Aorta (tissue), 5 donors: ENCODE measurements at places on chromosomes 5 and 9. TPM values are rescaled to one million over a fixed set of nuclear protein-coding genes. Genes with fewer than 3 reads are reported as not detected.
A peak's percentile ranks its signal among the peaks of the same experiment; 100 is the strongest.

Gene CD180
- 3.0 TPM for total RNA-seq

Gene CDK9
- 103 TPM for total RNA-seq

Gene ECSCR
- 33.2 TPM for total RNA-seq

Gene CPEB4
- 80.1 TPM for total RNA-seq

Gene RELL2
- 1.5 TPM for total RNA-seq

Gene TPPP
- 9.8 TPM for total RNA-seq

- H3K4me3 ChIP-seq: no peak overlapping the region
- no peaks in the 10 kb centered on the region for H3K4me1 ChIP-seq
- no peak overlapping the region for H3K27ac ChIP-seq
- no peaks in the 10 kb centered on the region for H3K36me3 ChIP-seq
- no peak for DNase-seq
Measured at GRCh38 chr5:12624776-12625560, 720.7 kb upstream of the CTNND2 start.

DNA sequence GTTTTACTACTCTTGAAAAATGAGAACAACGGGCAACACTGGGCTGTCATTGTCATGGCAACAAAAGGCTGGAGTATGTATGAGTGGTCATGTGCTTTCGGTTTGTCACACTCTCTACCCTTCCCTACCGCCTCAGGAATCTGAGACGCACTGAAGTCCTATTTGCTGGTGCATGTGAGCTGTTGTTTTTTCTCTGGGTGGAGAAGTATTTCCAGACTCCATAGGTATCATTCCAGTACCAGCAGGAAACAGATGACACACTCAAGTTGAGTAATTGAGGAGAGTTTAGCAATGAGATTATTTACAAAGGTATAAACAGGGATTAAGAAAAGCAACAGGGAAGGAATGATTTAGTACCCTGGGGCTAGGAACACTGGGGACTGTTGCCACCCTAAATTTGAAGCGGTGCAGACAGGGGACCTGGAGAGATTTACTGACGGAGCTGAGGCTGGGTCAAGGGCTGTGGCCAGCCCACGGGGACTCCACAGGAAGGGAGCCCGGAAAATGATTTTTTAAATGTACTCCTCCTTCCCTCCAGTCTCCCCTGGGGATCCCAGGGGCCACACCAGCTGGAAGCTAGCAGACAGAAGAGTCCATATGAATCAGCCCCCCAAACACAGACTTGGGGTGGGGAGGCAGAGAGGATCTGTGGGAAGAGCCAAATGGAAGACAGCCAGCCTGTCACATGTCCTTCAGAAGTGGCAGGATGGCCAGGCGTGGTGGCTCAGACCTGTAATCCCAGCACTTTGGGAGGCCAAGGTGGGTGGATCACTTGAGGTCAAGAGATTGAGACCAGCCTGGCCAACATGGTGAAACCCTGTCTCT lies 13.2 kb upstream of the ZBTB43 start:
- DNase-seq: no peak
- no peaks in the 10 kb centered on the region for H3K4me1 ChIP-seq
- no peaks in the 10 kb centered on the region for H3K27me3 ChIP-seq
- no peak overlapping the region for H3K27ac ChIP-seq
- no peak overlapping the region for H3K4me3 ChIP-seq

DNA sequence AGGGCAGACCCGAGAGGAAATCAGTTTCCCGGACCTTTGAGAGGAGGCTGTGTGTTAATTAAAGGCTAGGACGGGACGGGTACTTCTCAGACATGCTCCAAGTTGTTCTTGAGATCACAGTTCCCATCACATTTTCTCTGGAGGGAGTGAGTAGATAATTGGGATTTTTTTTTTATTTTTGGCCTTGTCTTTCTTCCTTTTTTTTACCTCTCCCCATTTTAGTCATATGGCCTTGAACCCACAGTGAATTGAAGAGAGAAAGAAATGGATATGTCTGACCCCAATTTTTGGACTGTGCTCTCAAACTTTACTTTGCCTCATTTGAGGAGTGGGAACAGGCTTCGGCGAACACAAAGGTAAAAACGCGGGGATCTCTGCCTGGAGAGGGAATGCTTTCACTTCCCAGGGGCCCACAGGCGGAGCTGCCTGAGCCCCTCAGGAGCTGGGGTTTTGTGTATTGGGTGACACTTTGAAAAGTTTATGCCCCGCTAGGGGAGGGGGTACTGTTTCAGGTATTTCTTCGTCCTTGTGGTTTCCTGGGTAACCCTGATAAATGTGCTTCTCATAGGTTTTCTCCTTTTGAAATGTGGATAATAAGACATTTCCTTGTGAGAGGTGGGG lies 191.8 kb downstream of the CD180 start:
- peak overlapping the region; percentile 71 for H3K4me3 ChIP-seq
- H3K27me3 ChIP-seq: no peaks in the 10 kb centered on the region
- DNase-seq: no peak
- H3K27ac ChIP-seq: peak overlapping the region; percentile 96

DNA sequence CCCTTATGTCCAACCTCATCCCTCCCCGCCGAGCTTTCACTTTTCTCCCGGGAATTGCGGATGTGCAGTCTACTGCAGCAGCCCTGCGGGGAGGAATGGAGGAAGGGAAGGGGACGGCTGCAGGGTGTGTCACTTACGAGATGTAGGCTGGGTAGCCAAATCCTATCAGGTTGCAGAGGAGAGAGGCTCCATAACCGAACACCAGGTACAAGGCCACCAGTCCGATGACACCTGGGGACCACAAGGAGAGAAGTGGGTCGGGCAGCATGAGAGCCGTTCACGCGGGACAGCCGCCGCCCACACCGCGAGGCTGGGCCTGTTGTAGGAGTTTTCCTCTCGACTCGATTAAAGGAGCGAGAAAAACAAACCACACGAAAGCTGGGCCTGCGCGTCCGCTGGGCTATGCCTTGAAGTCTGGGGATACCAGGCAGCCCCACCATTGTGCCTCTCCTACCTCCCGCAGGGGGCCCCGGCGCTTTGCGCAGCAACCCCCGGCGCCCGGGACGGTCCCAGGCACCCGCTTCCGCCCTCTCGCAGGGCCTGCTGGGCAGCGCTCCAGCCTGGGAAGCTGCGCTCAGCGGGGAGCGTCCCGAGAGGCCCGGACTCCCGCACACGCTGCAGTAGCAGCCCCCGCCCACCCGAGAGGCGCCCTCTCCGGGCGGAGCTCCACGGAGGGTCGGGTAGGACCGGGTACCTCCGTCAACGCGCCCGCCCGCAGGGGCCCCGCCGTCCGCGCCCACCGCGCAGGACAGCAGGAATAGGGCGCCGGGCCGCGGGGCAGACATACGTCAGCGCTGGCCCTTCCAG lies 798 bp downstream of the REEP5 start:
- H3K4me3 ChIP-seq: peak overlapping the region; percentile 83
- peak overlapping the region; percentile 88 for H3K27ac ChIP-seq
- no peaks in the 10 kb centered on the region for H3K36me3 ChIP-seq
- H3K4me1 ChIP-seq: no peaks in the 10 kb centered on the region
- no peaks in the 10 kb centered on the region for H3K27me3 ChIP-seq

DNA sequence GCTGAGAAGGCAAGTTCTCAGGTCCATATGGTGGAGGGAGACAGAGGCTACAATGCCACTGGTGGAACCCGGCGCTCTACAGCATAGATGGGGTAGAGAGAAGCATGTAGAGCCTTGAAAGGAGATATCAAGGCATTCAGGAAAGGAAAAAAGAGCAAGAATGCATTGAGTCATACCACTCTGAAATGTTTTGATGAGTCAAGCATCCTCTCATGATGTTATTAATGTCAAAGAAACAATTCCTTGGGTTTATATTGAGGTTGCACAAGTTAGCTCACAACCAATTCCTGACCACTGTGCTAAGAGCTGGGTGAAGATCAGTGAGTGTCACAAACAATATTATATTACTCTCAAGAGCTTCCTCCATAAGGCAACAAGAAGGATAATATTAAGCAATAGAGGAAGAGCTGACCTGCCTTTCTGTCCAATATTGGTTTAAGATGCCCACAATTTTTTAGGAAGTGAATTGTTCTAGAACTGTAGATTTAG lies 178.0 kb downstream of the RFK start:
- no peaks in the 10 kb centered on the region for H3K27me3 ChIP-seq
- DNase-seq: no peak
- no peak overlapping the region for H3K27ac ChIP-seq

GRCh38 chr9:96071076-96071814 lies 195.8 kb downstream of the ERCC6L2 start:
- no peak overlapping the region for H3K4me3 ChIP-seq
- DNase-seq: no peak

DNA sequence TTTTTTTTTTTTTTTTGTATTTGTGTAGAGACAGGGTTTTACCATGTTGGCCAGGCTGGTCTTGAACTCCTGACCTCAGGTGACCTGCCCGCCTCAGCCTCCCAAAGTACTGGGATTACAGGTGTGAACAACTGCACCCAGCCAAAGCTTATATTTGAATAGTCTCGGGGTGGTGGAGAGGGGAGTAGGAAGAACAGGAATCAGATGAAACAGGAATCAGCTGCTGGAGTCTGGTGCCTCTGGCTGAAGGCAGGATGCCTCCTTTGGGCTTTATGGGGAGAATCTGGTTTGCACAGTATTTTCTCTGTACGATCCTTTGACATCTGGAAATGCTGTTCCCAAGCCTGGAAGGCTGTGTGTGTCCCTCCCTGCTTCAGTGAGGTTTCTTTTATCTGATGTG lies 10.9 kb downstream of the C5orf52 start:
- H3K36me3 ChIP-seq: no peaks in the 10 kb centered on the region
- H3K27me3 ChIP-seq: no peaks in the 10 kb centered on the region

- no peak overlapping the region for H3K27ac ChIP-seq
- no peak for DNase-seq
- H3K36me3 ChIP-seq: no peaks in the 10 kb centered on the region
- no peak overlapping the region for H3K4me3 ChIP-seq
- peaks cover 6% of the 10 kb centered on the region for H3K4me1 ChIP-seq
Measured at GRCh38 chr9:110802416-110803035, 133.9 kb downstream of the MUSK start.

DNA sequence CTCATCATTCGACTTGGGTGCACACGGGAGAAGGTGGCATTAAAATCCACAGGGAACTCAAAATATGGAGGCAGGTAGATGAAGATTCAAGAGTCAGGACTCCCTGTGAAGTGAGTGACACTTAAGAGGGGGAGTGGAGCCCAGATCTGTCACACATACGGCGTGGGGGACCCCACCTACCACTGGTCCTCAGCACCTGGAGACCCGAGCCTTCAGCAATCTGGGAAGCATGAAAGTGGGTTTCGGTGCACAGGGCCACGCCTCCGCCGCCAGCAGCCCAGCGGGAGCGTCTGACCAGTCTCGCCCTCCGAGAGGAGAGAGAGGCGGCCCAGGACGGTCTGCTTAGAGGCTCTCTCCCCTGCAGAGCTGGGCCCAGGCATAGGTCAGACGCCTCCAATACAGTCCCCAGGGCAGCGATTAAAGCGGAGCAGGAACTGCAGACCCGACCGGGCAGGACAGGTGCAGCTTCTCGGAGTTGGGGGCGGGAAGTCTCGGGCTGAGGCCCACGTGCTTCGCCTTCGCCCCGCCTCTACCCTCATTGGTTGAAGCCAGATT lies 639 bp upstream of the SLC2A8 start:
- H3K36me3 ChIP-seq: no peaks in the 10 kb centered on the region
- H3K27me3 ChIP-seq: no peaks in the 10 kb centered on the region
- no peak overlapping the region for H3K4me3 ChIP-seq
- no peak for DNase-seq

DNA sequence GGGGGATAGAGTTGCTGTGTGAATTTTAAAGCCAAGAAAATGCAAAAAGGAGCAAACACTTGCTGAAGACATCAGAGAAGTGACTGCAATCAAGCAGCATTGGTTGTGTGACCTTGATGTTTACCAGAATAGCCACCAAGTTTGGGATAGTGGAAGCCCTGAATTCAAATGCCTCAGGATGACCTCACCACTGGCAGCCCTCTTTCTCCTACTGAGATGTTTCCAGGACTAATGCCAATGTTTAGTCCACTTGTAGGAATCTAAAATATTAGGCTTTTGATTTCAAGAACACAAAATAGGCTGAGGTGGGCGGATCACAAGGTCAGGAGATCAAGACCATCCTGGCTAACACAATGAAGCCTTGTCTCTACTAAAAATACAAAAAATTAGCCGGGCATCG lies 112.2 kb upstream of the NUDT12 start:
- DNase-seq: no peak
- H3K4me3 ChIP-seq: no peak overlapping the region
- no peaks in the 10 kb centered on the region for H3K36me3 ChIP-seq
- H3K27me3 ChIP-seq: no peaks in the 10 kb centered on the region
- H3K27ac ChIP-seq: no peak overlapping the region

- H3K4me3 ChIP-seq: no peak overlapping the region
- no peaks in the 10 kb centered on the region for H3K36me3 ChIP-seq
- no peak for DNase-seq
- H3K4me1 ChIP-seq: no peaks in the 10 kb centered on the region
- H3K27ac ChIP-seq: no peak overlapping the region
Measured at GRCh38 chr9:14482856-14483255, 168.9 kb upstream of the NFIB start.

DNA sequence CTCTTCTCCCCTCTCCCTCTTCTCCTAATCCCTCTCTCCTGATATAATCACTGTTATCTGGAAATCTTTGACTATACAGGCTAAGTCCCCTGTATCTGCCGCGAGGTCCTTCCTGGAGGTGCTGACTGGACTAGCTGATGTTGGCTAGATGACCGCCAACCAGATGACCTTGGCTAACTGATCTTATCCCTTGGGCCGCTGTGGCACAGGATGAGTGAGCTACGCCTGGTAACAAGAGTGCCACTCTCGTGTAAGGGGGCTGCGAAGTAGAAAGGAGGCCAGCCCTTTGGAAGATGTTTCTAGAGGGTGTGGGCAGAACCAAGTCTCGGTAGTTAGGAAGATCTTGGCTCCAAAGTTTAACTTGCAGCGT lies 345 bp upstream of the PRRC1 start:
- H3K27me3 ChIP-seq: no peaks in the 10 kb centered on the region
- H3K4me3 ChIP-seq: peak overlapping the region; percentile 35

GRCh38 chr5:33241802-33242201 lies 199.0 kb upstream of the TARS1 start:
- peak; percentile 50 for DNase-seq
- H3K4me1 ChIP-seq: no peaks in the 10 kb centered on the region
- no peaks in the 10 kb centered on the region for H3K36me3 ChIP-seq
- no peak overlapping the region for H3K4me3 ChIP-seq
- H3K27me3 ChIP-seq: no peaks in the 10 kb centered on the region

GRCh38 chr5:117657541-117657940 lies 1082.9 kb upstream of the SEMA6A start:
- no peak overlapping the region for H3K4me3 ChIP-seq
- no peak for DNase-seq
- H3K4me1 ChIP-seq: no peaks in the 10 kb centered on the region
- H3K27ac ChIP-seq: no peak overlapping the region
- no peaks in the 10 kb centered on the region for H3K36me3 ChIP-seq

- H3K36me3 ChIP-seq: no peaks in the 10 kb centered on the region
- DNase-seq: no peak
- no peaks in the 10 kb centered on the region for H3K27me3 ChIP-seq
- no peak overlapping the region for H3K27ac ChIP-seq
- no peaks in the 10 kb centered on the region for H3K4me1 ChIP-seq
Measured at GRCh38 chr5:68562308-68562707, 346.8 kb downstream of the PIK3R1 start.
